Lung (tissue), 17 donors: ENCODE measurements at places on chromosomes 5 and 9. TPM values are rescaled to one million over a fixed set of nuclear protein-coding genes. Genes with fewer than 3 reads are reported as not detected.

The FST gene
- total RNA-seq, result 3.9 TPM

DNA sequence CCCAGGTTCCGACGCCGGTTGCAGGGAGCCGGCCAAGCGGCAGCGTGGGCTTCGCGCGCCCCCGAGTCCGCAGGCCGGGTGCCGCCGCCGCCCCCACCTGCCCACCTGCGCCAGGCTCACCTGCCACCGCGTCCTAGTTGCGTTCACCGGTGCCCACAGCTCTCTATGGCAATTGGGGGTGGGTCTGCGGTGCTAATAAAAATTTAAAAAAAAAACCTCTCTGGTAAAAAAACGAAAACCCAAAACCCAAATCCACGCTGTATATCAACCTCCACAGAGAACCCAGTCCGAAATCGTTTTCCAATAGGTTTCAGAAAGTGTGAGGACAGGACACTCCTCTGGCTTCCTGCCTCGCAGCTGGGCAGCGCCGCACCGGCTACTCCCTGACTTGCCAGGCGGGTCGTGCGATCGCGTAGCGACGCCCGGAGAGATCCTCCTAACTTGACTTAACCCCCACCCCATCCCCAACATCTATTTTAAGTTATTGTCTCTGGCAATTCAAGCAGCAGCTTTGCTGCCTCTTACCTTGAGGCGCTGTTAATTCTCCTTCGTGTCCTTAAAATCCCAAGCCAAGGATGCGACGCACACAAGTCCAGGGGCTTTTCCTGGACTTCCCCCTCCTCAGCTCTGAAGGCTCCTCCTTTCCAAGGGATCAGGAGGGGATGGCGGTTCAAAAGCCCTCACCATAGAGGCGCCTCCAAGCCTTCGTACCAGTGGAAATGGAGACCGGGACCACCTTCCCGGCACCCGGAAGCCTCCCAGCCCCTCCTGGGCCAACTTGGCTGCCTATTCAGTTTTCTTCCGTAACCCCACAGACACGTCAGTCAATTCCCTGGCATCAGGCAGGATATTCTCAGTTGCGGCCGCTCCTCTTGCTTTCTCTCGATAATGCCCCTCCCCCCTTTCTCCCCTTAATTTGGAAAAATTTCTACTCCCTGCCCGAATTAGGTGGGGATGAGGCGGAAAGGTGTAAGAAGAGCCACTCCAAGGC lies 1639.4 kb upstream of the C9orf72 start:
- H3K4me3 ChIP-seq, result no peak overlapping the region
- H3K27ac ChIP-seq, result no peak overlapping the region
- peak; percentile 17 for DNase-seq
- no peaks in the 10 kb centered on the region for H3K36me3 ChIP-seq
- H3K27me3 ChIP-seq, result peaks cover 15% of the 10 kb centered on the region

DNA sequence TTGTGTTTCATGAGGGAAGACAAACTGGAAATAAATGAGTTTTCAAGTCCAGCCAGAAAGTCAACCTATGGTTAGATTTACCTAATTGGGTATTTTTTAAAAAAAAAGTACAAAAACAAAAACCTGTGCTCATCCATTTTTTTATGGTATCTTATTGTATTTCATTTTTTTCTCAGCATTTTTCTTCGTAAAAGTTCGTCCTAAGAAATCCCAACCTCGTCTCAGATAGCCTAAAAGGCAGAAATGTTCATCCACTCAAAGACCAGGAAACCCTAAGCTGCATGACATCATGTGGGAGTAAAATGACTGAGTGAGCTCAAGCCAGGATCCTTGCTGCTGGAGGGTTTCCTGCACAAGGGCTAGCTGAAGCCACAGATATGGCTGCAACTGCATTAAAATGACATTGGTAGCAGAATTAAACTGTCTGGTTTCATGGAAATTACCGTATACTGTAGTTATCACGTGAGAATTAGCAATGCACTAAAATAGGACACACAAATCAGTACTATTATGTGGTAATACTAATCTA lies 70.4 kb downstream of the NFIB start:
- H3K4me1 ChIP-seq, result peaks cover 25% of the 10 kb centered on the region
- H3K4me3 ChIP-seq, result no peak overlapping the region
- H3K27me3 ChIP-seq, result no peaks in the 10 kb centered on the region
- H3K36me3 ChIP-seq, result no peaks in the 10 kb centered on the region
- no peak overlapping the region for H3K27ac ChIP-seq

- peaks cover 6% of the 10 kb centered on the region for H3K4me1 ChIP-seq
- no peaks in the 10 kb centered on the region for H3K27me3 ChIP-seq
- DNase-seq, result peak; percentile 14
- no peaks in the 10 kb centered on the region for H3K36me3 ChIP-seq
- no peak overlapping the region for H3K4me3 ChIP-seq
Measured at GRCh38 chr5:139577689-139578290, 16.7 kb downstream of the UBE2D2 start.
